Stimulated activated CD8-positive, alpha-beta memory T cell treated with anti-CD3 and anti-CD28 coated beads, Interleukin-15, amount 100 ng/mL, for 24 hours (primary cell): ENCODE measurements at places on chromosomes 4 and X.

DNA sequence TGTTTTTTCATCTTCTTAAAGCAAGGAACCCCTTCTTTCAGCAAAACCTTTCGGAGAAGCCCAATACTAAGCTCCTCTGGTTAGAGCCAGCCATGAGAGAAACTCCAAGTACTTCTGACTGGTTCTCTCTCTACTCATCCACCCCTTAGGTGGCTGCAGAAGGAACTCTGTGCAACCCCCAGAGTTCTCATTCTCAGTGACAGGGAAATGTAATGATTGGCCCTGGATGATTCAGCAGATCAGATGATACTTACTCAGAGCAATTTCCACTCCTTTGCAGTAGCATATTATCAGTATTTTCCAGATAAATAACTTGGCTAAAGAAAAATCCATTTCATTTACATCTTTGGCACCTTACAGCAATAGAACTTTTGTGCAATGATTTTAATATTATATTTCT lies 3.2 kb downstream of the SPP1 start:
- DNase-seq = no peak

GRCh38 chr4:46889410-46889809 lies 19.6 kb downstream of the COX7B2 start:
- DNase-seq = no peak

- no peak for DNase-seq
Observed at GRCh38 chr4:77699731-77700210, 94.2 kb downstream of the CXCL13 start.

DNA sequence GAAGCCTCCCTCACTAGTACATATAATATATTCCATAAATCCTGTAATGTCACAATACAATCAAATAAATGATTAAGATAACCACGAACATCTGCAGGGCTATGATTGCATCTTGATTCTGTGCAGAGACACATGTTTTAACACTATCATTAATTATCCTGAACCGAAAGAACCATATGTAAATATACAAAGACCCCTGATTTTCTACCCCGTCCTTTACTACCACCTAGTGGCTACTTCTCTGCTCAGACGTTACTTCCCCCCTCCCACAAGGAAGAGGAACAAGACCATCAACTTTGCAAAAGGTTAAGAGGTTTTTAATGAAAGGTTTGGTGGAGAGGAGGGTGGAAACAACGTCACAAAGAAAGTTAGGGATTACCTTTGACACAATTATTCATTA lies 134.0 kb downstream of the COL4A6 start:
- DNase-seq = no peak

DNA sequence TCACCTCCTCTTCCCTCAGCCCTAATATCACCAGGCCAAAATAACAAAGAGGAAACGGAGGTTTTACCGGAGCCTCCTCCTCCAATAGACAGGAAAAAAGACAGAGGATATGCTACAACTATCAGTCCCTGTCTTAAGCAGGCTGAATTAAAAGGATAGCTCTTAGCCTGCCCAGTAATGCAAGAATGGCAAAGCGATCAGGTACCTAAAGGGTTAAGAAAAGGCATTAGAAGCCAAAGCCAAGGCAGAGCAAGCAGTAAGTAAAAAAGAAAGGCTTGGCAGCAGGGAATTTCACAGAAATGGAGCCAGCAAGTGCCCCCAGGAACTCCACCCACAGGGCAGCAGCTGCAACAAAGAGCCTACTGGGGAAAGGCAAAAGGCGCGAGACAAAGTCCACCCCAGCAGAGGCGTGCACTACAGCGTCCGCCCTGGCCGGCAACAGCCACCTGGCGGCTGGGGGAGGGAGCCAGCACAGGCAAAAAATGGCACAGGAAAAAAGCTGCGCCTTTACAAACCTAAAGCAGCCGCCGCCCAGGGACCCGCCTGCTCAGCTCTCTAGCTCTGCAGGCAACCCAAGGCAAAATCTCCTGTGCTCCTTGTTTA lies 220.6 kb upstream of the ZC4H2 start:
- DNase-seq = no peak

DNA sequence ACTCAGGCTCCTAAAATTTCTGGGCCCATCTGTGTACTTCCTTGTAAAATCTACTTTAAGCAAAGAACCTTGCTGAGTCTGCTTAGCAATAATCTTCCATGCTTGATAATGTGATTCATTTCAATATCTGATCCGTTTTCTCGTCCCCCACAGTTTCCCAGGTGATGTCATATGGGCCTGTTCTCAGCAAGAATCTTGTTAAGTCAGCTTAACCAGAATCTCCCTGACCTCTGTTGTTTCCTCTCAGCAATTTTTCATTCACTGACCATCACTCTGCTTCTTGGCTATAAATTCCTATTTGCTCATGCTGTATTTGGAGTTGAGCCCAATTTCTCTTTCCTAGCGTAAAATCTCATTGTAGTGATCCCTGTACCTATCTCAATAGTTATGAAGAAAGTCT lies 13.9 kb downstream of the CSN2 start:
- no peak for DNase-seq

DNA sequence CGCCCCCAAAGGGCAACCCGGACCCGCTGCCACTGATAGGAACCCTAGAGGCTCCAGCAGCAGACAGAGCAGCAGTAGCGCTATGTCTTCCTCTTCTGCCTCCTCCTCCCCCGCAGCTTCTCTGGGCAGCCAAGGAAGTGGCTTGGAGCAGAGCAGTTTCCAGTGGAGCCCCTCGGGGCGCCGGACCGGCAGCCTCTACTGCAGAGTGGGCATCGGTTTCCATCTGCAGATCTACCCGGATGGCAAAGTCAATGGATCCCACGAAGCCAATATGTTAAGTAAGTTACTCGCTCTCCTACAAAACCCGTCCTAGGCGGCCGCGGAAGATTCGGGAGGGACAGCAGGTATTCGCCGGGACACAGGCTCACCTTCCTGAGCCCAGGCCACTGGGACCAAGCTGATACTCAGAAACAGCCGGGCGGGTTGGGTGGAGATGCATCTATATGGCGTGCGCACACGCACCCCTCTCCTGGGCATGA lies 477 bp downstream of the FGF5 start:
- no peak for DNase-seq

- no peak for DNase-seq
Observed at GRCh38 chr4:12949719-12950490, 534.2 kb downstream of the RAB28 start.
